ENCODE measurements at places on chromosomes 3 and 15.

- DNase-seq: no peak
Observed at GRCh38 chr3:85297291-85297690, 338.5 kb downstream of the CADM2 start.

- DNase-seq: no peak
Observed at GRCh38 chr3:186653080-186653707, 12.6 kb upstream of the HRG start.

- DNase-seq: no peak
Observed at GRCh38 chr3:98588065-98588464, 5.3 kb downstream of the CPOX start.

GRCh38 chr15:49083401-49084284 lies 37.4 kb upstream of the SECISBP2L start:
- no peak for DNase-seq

GRCh38 chr3:170622369-170623159 lies 36.7 kb upstream of the SLC7A14 start:
- no peak for DNase-seq

GRCh38 chr3:172454180-172454579 lies 5.9 kb upstream of the GHSR start:
- DNase-seq: no peak

GRCh38 chr15:82768414-82769054 lies 37.3 kb downstream of the FSD2 start:
- no peak for DNase-seq

- no peak for DNase-seq
Observed at GRCh38 chr15:80749589-80749988, 29.6 kb upstream of the CEMIP start.

DNA sequence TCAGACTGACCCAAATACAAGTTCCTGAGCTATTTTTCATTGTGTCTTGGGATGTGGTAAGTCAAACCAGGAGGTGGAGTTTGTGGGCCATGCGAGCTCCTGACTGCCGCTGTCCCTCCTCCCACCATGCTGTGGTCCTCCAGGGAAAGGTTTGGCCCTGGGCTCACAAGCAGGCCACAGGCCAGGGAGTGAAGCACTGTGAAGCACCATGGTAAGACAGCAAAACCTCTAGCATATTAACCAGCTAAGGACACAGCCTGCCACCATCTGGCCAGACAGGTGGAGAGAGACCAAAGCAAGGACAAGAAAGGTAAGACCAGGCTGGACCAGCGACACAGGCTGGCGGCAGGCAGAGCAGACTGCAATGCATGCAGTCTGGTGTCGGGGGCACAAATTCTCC lies 15.3 kb downstream of the RAB43 start:
- no peak for DNase-seq

DNA sequence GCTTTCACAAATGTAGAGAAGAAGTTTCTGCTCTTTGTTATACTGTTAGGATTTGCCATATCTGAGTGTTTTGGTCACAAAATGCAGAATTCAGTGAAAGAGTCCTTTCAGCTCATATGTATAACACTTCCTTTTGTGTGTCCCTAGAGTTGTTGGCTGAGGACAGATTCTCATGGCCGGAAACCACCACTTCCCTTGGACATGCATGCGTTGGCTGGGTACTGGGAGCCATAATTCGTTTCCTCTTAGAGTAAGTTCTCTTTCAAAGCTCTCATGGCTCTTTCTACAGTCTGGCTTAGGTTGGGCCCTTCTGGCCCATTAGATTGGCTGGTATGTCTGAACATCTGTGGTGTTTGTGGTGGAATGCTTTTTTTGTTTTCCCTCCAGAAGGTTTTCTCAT lies 298.5 kb downstream of the DIPK2A start:
- DNase-seq: no peak

DNA sequence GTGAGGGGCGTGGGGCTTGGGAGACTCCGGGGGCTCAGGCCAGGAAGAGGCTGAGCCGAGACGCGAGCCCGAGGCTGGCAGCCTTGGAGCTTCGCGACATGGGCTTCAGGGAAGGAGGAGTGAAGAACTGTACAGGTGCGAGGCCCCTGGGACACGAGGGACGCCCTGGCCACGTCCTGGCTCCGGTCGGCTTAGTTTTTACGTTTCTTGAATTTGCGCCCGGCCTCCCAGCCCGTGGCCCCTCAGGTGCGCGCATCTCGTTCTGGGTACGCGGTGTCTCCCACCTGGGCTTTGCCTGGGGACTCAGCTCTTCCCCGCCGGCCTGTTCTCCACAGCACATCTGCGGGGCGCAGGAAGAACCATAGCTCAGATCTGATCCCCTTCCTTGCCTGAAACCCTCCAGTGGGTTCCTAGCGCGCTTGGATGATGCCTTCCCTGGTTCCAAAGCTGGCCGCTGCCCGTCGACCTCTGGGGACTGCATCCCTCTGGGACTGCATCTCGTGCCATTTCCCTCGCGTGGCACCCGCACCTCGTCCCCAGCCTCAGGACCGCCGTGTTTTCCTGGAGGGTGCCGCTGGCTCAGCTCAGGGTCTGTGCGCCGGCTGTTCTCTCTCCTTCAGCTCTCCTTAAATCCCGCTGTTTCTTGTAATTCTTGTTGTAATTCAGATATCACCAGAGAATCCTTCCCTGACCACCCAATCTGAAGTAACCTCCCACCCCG lies 614 bp downstream of the CHCHD6 start:
- no peak for DNase-seq

DNA sequence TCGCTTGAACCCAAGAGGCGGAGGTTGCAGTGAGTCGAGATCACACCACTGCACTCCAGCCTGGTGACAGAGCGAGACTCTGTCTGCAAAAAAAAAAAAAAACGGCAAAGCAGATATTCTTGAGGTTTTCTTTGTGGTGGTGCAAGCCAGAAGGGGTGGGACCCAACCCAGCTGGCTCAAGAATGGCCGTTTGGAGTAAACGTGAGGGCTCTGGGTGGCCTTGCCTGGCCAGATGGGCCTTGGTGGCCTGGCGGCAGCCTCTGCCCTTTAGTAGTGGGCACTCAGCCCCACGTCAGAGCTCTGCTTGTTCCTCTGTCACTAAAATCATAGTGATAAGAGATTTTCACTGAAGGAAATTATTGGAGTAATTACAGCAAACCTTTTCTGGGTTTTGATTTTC lies 50.5 kb downstream of the ATP1B3 start:
- DNase-seq: no peak

DNA sequence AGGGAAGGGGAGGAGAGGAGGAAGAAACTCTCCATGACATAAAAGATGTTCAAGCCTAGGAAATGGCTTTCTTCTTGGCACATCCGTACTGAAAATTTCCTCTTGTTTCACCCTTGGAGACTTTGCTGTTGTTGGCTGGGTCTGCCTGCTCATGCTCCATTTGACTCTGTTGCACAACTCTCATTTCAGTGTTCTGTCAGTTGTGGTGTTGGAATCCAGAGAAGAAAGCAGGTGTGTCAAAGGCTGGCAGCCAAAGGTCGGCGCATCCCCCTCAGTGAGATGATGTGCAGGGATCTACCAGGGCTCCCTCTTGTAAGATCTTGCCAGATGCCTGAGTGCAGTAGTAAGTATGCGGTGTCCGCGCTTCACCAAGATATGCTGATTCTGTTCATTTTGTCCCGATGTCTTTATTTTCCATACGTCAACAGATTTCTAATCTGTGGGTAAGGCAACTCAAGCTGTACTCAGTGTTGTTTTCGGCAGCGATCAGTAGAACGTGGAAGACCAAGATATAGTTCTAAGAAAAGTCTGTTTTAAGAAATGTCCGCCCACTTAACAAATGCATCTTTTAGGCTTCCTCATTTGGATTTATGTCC lies 265.2 kb upstream of the GOLGA6L4 start:
- DNase-seq: no peak

DNA sequence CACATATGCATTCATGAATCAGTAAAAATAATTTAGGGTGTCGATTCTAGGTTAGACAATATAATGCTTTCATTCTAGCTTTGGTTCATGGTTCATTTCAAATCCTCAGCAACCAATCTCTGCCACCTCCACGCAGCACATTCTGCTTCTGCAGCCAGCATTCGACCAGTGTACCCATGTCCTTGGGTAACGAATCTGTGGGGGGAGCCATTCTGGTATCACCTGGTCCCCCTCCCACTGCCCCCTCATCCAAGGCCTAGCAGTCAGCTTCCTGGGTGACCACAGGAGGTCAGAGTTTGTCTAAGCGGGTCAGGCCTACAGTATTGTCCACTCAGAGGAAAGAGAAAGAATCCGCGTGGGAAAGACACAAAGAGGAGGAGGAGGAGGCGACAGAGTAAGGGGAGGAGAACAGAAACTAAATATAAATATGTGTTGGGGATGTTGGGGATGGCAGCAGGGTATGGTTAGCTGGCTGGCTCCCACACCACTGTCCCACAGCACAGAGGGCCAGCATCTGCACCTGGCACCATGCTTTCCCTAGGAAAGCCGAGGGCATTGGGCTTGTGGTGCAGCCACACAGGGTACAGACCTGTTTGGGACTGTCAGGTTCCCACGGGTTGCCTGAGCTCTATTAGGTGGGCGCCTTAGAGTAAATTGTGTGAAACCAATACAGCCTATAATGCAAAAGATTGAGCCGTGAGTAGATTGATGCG lies 12.1 kb downstream of the PAK6 start:
- DNase-seq: no peak

All from stimulated activated CD4-positive, alpha-beta T cell treated with anti-CD3 and anti-CD28 coated beads, Interleukin-4, amount 100 ng/mL, for 4 hours (primary cell).